ENCODE measurements at places on chromosomes 13 and 19. TPM values are rescaled to one million over a fixed set of nuclear protein-coding genes. Genes with fewer than 3 reads are reported as not detected.

DNA sequence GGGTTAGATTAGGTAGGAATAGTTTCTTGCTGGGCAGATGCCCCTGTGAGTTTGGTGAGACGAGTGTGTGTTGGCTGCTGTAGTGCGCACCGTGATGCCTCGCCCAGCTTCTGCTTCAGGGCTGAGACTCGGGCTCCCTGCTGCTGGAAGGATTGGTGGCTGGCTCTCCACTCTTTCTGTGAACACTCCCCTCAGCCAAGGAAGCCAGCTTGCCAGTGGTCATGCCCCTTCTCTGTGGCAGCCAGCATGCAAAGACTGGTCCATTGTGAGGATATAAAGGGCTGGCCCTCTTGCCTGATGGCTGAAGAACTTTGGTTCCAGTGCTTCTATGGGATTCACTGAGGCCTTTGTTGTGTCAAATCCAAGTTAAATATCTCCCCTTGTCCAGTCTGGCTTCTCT, 2.9 kb upstream of the HTR2A start:
- no peak for DNase-seq

GRCh38 chr13:109275139-109275745, 511.1 kb downstream of the IRS2 start:
- DNase-seq, result no peak

DNA sequence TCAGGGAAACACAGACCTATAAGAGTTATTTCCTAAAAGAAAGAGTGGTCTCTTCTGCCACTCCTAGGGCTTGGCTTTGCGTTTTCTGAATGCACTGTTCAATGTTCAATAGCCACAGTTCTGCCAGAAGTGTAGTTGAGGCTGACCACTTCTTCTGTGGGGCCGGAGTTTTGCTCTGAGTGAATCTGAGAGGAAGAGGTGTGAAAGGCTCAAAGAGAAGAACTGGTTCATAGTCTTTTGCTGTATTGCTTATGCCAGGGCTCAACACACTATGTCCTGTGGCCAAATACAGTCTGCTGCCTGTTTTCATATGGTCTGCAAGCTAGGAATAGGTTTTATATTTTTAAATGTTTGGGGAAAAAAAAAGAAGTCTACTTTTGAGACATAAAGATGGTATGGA, 128.2 kb downstream of the STOML3 start:
- no peak for DNase-seq

SLC15A1 gene
- total RNA-seq, result not detected

GRK1 gene
- total RNA-seq, result 0.21 TPM

C19orf67 gene
- 3.6 TPM for total RNA-seq

DAND5 gene
- not detected for total RNA-seq
